H4 (cell line): ENCODE measurements at places on chromosomes 13 and 19.

- DNase-seq, result no peak
These were observed 5.3 kb upstream of the PROZ start for GRCh38 chr13:113152984-113153809.

- no peak for DNase-seq
These were observed 2667.7 kb upstream of the PCDH20 start for GRCh38 chr13:64083396-64083795.

GRCh38 chr19:16249826-16250404 is 52.2 kb downstream of the AP1M1 start:
- no peak for DNase-seq

DNA sequence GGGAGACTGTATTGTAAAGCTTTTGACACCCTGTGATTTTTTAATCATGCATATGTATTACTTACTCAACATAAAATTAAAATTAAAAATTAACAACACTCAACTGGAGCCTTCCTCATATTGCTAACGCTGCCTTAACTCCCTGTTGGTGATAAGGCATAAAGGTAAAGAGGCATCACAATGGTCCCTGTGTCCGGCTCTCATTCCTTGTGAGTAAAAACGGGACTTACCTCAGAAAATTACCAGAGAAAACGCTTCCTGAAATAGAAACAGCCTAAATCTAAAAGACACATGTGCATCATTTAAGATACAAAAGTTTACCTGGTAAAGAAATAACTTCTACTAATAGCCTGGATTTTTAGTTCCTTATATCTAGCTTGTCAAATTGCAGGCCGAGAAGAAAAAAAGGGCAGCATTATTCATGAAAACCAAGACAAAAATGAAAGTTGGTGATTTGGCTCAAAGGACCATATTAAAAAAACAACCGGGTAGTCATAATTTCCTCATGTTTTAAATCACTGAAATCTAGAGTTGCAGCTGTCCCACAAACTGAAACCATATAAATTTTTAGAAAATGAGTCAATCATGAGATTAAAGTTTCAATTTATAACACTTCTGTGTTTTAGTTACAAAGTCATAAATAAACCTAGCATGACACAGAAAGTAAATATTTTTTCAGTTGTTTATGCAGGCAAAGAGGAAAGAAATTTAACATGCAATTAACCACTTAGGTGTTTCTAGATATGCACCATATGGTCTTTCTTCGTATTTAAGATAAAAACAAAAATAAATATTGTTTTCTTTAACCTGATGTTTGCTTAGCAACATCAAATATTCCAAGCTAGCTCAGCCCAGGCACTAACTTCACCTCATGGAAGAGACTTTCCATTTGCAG is 94.7 kb downstream of the MIPEP start:
- DNase-seq, result peak; percentile 10

- DNase-seq, result no peak
These were observed 9.6 kb upstream of the SUCLA2 start for GRCh38 chr13:48010698-48011097.

DNA sequence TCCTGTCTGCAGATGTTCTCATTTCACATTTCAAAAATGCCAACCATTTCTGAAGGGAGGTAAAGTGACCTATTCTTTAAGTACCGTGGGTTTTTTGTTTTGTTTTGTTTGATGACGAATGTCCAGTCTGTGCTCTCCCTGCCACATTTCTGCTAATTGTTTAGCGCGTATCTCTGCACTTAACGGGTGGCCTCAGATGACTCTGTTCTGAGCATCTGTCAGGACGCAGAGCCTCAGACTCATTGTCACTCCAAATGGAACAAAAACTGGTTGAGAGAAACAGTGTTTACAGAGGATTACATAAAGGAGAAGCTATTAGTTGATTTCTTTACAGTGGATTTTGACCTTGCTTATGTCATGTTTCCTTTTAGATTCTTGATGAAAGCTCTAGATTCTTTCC is 23.7 kb downstream of the TPP2 start:
- no peak for DNase-seq

DNA sequence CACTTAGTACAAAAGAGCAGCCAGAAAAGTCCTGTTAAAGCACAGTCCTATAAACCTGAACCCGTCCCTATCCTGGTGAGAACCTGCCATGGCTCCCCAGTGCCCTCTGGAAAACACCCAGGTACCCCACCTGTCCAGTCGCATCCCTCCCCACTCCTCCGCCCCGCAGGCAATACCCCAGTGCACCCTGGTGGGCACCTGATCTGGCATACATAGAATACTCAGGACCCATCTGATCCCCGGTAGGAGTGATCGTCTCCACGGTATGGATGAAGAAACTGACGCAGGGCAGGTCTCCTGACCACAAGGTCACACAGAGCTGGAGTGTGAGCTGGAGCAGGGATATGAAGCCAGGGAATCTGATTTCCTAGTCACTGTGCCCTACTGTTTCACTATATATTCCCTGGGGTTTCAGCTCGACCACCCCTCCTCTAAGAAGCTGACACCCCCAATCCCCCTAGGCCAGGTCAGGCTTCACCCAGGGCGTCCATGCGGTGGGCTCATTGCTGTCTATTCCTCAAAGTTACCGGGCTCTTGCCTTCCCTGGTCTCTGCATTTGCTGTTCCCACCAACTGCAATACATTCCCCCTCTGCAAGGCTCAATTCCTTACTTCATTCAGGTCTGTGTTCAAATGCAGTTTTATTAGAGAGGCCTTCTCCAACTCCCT is 12.6 kb downstream of the FBXO46 start:
- DNase-seq, result no peak

- no peak for DNase-seq
These were observed 56.9 kb upstream of the ZNF254 start for GRCh38 chr19:24029941-24030636.

- no peak for DNase-seq
These were observed 774 bp downstream of the SLC25A15 start for GRCh38 chr13:40790154-40790616.

- DNase-seq, result no peak
These were observed 525.0 kb upstream of the SLITRK6 start for GRCh38 chr13:86324191-86324590.

- no peak for DNase-seq
These were observed 79.5 kb downstream of the KLF5 start for GRCh38 chr13:73138276-73138637.

DNA sequence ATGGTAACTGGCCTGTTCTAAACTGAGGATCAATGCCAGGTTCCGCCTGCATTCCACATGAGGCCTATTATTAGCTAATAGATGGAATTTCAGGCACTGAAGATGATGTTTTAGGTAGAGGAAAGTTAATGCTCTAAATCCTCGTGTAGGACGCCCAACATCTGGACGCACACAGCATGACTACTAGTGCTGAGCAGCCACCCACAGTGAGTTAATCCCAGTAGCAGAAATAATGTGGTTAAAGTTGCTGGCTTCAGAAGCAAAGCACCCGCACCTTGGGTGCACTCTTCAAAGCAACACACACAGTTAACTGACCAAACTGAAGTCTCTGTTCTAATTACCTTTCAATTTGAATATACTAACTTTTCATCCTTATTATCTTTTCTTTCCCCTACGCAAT is 150.6 kb downstream of the DIAPH3 start:
- DNase-seq, result no peak

DNA sequence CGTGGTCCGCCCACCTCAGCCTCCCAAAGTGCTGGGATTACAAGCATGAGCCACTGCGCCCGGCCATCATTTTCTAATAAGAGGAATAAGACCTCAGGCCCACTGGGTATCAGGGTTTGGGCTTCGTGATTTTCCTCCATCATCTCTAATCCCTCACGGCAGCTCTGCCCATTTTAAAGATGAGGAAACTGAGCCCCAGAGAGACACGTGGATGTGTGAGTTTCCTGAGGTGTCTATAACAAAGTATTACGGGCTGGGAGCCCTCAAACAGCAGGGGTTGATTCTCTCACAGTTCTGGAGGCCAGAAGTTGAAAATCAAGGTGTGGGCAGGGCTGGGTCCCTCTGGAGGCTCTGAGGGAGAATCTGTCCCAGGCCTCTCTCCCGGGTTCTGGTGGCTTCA is 33.7 kb downstream of the MYO9B start:
- no peak for DNase-seq

DNA sequence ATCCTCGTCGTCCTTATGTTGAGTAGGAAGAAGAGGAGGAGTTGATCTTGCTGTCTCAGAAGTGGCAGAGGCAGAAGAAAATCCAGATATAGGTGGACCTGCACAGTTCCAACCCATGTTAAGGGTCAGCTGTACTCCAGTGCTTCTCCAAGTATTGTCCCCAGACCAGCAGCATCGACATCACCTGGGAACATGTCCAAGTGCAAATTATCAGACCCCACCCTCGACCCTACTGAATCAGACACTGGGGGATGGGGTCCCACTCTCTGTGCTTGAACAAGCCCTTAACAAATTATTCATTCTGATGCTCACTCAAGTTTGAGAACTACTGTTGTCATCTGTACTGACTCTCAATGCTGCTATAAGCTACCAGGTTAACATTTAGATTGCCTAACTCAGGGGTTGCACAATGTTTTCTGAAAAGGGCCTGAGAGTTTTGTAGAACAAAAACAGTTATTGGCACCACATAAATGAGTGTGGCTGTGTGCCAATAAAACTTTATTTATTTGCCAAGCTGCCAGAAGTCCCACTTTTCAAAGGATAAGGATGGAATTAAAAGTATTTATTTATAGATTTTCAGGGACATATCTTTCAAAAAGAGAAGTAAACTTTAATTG is 226.7 kb upstream of the IPO5 start:
- no peak for DNase-seq

DNA sequence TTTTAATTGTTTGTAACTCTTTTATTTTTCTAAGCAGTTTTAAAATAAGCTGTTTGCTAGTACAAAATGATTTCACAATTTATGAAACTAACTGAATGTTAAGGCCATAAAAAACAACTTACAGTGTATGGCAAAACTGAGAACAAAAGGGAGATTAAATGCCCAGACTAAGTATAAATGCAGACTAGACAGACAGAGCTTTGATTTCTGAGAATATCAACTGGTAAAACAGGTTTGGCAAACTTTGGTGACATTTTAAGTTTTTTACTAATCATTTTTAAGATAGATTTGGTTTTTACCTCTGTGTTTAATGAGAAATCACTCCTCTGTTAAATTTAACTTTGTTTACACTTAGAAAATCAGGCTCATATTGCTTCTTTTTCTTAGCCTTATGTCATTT is 127.5 kb upstream of the KLF5 start:
- DNase-seq, result no peak

DNA sequence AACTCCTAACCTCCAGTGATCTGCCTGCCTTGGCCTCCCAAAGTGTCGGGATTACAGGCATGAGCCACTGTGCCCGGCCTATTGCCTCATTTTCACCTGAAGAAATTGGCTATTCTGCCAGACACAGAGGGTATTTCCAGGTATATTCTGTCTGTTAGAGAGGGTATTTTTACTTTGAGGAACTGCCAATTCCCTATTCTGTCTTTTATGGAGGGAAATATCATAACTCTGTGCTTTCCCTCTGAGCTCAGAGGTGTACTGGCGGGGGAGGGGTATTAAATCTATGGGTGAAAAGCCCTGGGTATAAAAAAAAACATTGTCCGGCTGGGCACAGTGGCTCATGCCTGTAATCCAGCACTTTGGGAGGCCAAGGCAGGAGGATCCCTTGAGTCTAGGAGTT is 24.8 kb downstream of the TSKS start:
- DNase-seq, result no peak

DNA sequence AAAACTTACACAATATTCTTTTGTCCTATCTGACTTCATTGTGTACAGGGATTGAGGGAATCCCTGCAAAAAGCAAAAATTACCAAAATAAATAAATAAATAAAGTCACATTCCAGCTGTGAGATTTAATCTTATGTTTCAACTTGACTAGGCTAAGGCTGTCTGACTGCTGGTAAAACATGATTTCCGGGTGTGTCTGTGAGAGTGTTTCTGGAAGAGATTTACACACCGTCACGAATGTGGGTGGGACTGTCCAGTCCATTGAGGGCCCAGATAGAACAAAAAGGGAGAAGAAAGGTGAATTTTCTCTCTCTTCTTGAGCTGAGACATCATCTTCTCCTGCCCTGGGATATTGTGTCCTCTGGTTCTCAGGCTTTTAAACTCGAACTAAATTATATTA is 166.1 kb downstream of the LIG4 start:
- DNase-seq, result no peak

DNA sequence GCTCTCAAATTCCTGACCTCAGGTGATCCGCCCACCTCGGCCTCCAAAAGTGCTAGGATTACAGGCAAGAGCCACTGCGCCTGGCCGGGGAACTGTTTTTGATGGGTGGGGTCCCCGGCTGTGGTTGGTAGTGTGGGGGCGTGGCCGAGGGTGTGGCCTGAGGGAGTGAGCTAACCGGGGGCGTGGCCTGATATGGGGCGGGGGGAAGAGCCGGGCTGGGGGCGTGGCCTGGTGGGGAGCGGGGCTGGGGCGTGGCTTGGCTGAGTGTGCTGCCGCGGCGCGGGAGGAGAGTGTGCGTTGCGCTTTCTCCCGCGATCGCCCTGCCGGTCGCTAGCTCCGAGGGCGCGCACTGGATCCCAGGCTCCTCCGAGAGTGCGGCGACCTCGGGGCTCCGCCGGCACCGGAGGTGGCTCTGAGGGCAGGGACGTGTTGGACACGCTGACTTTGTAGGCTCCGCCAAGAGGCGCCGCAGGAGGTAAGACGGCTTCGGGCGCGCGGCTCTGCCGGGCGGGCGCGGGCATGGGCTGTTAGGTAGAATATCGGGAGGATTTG is at the start of gene SPATA13:
Gene SPATA13, plus strand, starts transcription at position 263 of the 552 bp plus-strand sequence. CDS start 62,210 bp downstream, outside the sequence.
- peak; percentile 72 for DNase-seq

- no peak for DNase-seq
These were observed 779.3 kb downstream of the SLITRK5 start for GRCh38 chr13:88450515-88450914.
